ENCODE measurements at places on chromosomes 2 and 18.

DNA sequence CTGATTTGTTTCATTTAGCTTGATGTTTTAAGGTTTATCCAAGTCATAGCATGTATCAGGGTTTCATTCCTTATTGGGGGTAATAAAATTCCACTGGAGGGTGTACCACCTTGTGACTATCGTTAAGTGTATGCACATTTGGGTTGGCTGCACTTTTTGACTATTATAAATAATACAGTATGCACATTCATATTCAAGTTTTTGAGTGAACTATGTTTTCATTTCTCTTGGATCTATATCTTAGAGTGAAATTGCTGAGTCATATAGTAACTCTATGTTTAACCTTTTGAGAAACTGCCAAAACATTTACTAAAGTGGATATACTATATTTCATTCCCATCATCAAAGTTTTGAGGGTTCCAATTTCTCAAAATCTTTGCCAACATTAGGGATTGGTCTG, 952.7 kb downstream of the TDRD15 start:
- no peak for DNase-seq

DNA sequence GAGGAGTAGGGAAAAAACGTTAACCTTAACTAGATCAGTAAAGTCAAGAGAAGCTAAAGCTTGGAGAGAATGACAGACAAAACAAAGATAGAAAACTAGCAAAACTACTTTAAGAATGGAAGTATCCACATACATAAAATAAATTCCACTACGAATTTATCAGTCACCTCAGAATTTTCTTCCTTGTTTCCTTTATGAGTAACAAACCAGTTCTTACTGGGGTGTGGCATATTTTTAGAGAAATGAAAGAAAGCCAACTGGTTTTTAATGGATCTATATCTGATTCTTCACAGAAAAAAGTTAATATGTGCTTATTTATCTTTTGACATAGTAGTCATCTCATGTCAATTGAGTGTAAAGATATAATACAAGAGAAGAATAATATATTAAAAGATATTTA, 2033.7 kb upstream of the CELF4 start:
- no peak for DNase-seq

- no peak for DNase-seq
Observed at GRCh38 chr2:42744545-42745082, 19.3 kb downstream of the OXER1 start.

DNA sequence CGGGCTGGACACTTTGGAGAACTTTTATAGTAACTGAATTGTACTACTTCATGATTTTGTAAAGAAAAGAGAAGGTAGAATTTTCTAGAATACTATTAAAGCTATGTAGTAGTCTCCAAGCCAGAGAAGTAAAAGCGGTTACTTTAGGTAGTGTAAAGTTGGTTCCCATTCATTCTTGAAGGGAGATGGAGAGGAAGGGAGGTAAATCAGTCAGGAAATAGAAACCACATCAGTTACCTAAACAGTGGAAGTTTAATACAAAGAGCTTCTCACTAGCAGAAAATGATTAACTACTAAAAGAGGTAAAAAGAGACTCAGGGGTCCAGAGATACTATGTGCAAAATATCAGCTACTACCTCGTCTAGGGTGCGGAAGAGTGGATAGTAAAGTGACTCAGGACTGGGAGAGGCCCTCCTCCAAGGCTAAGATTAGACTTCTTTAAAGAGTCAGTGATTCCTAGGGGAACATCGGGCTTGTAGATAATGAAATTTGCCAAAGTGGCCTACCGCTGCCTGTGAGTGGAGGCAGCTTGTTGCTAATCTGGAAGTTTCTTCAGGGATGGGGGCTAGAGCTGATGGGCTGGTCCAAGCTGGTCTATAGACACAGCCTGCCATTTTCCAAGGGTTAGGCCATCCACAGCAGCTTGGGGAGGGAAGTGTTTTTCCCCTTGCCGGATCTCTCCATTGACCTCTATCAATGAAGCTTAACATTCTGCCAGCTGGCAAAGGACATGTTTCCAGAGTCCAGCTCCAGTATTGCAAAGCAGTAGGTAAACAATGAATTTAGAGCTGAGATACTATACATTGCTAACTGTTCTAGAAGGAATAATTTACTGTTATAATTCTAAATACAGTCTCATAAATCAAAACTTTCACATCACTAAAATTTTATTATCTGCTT, 246.4 kb upstream of the BOD1L2 start:
- DNase-seq: no peak

DNA sequence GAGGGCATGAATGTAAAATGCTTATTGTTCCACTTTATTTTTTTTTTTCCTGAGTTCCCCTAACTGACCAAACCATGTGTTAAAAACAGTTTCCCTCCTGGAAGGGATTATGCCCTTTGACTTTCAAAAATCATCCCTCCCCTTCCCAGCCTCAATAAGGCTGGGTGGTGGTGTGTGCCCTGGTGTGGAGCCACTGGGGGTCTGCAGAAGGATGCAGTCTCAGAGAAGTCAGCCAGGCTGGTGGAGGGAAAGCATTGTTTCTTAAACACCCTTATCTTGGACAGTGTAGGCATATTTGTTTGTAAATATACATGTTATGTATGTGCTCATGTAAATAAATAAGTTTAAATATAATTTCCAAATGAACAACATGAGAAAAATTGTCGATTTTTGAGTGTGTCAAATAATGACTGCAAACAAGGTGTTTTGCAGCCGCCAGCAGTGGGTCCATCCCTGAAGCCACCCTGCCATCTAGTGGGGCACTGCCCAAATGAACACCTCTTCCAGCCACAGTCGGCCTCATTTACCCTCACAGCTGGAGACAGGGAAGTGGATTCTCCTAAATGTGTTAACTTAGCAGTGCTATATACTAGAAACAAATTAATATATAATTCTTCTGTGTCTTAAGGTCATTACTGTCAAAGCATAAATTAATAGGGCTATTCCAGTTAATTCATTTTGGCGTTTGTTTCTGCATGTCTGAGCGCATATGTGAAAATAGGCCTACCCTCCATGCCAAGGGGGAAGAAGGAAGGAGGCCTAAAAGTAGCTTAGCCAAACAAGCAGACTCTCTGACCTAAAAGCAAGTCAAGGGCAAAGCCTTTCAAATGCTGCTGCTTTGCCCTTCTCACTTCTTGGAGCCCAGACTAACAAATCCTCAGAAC, 209.6 kb upstream of the PIK3C3 start:
- DNase-seq: peak; percentile 6

- no peak for DNase-seq
Observed at GRCh38 chr2:169664978-169665930, 29.0 kb downstream of the CFAP210 start.

- DNase-seq: no peak
Observed at GRCh38 chr2:111909079-111909478, 10.7 kb downstream of the MERTK start.

DNA sequence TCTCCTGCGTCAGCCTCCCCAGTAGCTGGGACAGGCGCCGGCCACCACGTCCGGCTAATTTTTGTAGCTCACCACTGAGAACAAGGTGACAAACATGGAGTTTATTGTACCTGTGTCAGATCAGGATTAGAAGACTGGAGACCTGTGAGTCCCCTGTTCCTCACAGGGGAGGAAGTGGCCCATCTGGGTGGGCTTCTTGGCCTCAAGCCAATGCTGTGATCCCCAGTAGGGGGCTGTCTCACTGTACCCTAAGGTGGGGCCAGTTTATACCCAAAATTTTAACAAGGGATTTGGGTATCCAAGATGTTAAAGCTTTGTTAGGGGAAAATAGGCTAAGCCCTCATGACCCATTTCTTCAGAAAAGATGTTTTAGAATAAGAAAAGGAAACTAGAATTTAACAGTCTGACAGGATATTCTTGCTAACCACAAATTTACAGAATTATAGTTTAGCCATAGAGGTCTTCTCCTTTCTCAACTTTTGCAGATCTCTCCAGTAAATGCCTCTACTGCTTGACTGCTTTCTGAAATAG, 16.3 kb downstream of the PCBP1 start:
- DNase-seq: no peak

GRCh38 chr18:49757513-49758262, 55.6 kb downstream of the ACAA2 start:
- DNase-seq: no peak

- no peak for DNase-seq
Observed at GRCh38 chr2:42572297-42573081, 4.1 kb downstream of the MTA3 start.
